ENCODE measurements at places on chromosomes 13 and 19.

DNA sequence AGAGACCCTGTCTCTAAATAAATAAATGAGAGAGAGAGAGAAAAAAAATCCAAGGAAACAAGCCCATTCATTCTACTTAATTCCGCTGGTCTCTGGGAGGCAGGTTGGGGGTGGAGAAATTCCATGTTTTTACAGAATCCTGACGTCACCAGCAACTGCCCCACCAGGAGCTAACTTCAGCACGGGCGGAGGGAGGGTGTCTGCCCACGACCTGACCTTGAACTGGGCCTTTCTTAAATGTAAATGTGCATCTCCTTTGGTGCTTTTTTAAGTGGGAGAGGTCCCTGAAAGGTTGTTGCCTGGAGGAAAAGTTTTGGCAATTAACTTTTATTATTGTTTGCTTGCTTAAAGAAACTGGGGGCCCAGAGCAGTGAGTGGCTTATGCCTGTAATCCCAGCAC is 15.5 kb downstream of the KLF2 start:
- no peak for DNase-seq

GRCh38 chr13:23558675-23559536 is 11.3 kb upstream of the TNFRSF19 start:
- peak; percentile 95 for DNase-seq

DNA sequence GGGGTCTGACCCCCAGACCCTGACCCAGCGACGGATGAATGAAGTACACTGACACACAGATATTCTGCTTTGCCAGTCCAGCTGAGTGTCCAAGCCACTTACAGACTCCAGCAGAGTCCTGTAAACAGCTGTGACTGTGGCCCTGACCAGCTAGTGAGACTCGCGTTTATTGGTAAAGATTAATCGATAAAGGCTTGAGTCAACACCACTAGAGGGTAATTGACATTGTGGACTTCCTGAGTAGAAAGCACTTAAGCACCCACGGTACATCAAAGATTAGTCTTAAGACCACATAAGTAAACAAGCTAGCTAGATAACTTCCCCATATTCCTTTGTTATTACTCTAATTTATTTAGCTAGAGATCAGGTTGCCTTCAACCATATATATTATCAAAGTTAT is 146.0 kb downstream of the OXGR1 start:
- no peak for DNase-seq

GRCh38 chr13:33367926-33368325 is 82.4 kb upstream of the STARD13 start:
- no peak for DNase-seq

DNA sequence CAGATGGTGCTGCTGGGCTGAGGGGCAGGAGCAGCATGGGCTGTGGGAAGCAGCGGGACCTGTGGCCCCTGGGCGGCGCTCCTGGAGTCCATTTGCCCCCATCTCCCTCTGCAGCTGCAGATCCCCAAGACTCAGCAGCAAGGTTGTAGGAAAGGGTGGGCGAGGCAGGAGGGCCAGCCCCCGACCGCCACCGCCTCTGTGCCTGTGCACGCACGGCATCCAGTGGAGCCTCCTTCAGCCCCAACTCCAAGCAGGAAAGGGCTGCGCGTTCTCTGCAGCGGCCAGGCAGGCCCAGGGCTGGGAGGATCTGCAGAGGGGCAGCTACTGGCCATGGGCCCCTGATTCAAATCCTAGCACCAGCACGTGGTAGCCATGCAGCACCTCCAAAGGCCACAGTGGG is 20.8 kb downstream of the DPF1 start:
- no peak for DNase-seq

Data from AG10803 (cell line).